ENCODE measurements at places on chromosomes 4 and X.

DNA sequence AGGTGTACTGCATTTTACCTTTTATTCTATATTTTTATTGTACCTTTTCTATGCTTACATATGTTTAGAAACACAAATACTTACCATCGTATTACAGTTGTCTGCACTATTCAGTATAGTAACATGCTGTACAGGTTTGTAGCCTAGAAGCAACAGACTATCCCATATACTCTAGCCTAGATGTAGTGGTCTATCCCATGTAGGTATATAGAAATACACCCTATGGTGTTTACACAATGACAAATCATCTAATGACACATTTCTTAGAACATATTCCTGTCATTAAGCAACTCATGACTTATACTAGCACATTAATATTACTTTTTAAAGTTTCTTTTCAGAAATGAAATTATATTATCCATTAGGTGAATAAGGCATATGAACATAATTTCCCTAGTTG lies 111.1 kb upstream of the HPGD start:
- no peak for DNase-seq

DNA sequence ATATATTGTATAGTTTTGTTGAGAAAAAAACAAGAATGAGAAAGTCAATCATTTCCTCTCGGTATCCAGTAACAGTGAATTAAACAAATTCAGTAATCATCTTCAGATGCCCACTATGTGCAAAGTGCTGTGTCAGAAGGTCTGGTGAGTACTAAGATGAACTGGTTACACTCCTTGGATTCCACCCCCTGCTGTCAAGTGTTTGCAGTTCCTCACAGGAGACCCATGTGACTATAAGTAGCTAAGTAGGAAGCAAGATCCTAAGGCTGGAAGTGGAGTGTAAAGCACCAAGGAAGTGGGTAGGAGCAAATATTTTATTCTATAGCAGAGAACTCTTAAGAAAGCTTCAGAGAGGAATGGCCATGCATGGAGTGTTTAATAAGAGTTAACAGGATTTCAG lies 73.6 kb downstream of the SNX25 start:
- no peak for DNase-seq

GRCh38 chr4:171667906-171668305 lies 145.3 kb upstream of the GALNTL6 start:
- DNase-seq, result no peak

DNA sequence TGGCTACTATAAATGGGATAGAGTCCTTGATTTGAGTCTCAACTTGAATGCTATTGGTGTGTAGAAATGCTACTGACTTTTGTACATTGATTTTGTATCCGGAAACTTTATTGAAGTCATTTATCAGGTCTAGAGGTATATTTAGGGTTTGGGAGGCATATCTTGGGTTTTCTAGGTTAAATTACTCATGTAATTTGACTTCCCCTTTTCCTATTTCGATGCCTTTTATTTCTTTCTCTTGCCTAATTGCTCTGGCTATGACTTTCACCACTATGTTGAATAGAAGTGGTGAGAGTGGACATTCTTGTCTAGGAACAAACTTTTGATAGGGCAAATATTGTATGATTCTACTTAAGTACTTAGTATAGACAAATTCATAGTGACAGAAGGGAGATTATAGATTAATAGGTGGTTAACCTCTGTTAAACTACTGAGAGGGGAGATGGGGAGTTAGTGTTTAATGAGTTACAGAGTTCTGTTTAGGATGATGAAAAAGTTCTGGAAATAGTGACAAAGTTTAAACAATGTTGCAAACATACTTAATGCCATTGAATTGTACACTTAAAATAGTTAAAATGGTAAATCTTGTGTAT lies 22.8 kb upstream of the HSPA4L start:
- no peak for DNase-seq

DNA sequence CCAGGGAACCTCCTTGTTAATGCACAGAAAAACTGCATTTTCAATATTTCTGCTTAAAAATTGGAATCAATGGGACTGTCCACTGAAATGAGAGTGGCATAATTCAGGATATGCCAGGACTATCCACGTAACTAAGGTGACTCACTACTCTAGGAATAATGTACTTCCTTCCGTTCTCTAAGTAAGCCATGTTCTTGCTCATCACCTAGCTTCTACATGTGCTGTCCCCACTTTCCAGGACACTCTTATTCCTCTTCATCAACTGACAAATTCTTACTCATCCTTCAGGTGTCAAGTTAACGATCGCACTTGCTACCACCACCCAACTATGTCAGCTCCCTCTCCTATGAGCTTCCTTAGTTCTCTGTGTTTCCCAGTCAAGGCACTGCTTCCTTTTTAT lies 342.8 kb upstream of the F9 start:
- no peak for DNase-seq

GRCh38 chr4:20754036-20754435 lies 53.8 kb downstream of the PACRGL start:
- no peak for DNase-seq

DNA sequence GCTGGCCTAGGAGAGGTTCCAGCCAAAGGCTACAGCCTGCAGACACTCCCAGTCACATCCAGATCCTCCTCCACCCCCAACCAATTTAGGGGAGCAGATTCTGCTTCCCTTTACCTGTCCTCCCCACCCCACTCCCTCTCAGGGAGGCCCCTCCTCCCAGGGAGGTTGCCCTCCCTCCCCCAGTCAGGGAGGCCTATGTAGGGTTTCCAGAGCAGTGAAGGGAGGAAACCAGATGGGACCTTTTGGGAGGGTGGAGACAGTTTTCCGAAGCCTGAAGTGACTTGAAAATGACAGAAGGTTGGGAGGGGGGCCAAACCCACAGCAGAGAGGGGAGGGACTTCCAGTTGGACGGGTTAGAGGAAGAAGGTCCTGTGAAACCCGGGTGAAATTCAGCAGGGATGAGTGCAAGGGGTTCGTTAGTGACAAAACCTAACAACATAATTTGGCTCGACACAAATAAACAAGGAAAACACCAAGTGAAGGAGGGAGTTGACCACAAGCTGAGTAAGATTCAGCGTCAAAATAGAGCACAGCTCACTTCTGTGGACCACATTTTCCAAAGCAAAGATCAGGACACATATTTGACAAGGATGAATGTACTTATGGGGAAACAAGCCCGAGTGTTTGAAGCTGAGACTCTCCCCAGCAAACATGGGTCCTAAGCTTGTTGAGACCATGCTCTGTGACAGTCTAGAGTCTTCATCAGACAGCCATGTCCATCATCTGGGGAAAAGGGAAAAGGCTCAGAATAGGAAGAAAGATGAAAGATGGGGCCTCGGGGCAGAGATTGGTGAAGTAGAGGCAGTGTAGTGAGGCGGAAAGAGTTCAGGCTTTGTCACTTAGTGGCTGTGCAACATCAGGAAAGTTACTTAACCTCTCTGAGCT lies 46.4 kb downstream of the PRPS1 start:
- no peak for DNase-seq

DNA sequence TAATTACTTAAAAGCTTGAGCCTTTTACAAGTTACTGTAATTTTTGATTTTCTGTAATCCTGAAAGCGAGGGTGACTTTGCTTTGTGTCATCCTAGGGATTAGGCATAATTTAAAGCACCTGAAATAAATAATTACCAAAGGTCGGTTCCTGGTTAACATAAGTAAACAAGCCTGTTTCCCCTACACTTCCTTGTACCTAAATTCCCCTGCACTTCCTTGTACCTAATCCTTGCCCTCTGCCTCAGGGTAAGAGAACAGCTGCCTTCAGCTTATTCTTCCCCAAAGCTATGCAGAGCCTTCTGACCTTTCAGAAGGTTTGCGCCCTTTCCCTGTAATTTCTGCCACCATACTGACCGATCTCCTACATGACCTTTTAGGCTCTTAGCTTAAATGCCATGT lies 166.1 kb upstream of the PDE5A start:
- DNase-seq, result no peak

DNA sequence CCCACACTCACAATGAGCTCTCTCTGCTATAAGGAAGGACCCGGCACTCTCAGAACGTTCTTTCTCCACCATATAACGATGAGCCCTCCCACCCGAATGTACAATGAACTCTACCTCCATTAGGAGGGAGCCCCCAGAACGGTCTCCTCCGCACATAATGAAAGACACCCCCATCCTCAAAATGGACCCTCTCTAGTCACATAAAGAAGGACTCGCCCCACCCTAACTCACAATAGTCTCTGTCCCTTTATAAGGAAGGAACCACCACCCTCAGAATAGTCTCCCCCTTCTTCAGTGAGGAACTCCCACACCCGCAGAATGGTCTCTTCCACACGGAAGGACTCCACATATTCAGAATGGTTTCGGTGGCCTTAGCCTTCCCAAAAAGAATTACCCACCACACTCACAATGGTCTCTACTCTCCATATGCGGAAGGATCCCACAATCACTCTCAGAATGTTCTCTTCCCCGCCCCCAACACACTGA lies 477 bp downstream of the SLC35A2 start:
- no peak for DNase-seq

DNA sequence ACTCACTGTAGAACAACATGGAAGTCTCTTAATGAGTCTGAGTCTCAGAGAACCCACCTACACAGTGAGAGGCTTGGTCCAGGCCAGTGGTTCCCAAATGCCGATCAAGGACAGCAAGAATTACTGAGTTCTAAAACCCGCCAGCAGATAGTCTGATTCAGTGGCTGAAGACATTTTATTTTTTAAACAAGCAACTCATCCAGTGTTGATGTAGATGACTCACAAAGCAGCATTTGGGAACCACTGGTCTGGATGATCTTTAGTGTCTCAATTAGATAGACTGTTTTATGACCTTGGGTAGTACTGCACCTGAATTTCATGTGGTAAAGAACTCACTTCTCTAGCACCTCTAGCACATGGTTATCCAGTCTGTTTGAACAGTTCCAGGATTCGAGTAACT lies 193.6 kb downstream of the FBXW7 start:
- no peak for DNase-seq

GRCh38 chrX:150050387-150050786 lies 112.1 kb upstream of the EOLA2 start:
- no peak for DNase-seq

DNA sequence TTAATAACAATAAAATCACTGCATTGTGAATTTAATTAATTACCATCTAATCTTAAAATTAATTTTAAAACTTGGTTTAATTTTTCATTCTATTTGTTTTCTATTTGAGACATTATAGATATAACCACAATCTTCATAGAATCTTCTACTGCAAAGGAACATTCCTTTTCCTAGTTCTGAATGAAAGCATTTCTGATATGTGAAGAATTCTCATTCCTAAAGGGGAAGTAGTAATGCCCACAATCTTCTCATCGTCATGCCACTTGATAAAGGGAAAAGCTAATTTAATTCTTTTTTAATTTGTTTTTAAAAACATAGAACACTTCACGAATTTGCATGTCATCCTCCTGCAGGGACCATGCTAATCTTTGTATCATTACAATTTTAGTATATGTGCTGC lies 23.7 kb downstream of the MGARP start:
- no peak for DNase-seq

DNA sequence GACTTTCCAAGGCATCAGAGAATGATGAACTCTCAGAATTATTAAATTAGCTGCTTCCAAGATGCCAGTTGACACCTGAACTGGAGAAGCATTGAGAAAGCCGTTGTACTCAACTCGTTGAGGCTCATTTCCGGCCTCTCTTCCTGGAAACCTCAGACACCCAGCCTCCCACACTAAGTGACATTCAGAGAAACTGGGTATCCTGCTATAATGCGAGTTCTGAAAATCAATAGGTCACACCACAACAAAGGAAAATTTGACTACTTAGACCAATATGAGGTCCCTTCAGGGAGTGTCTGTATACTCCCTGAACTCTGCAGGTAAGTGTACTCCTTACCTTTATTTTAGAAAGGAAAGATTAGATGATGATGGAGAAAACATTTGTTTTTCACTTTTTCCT lies 51.2 kb downstream of the ENPEP start:
- DNase-seq, result no peak

DNA sequence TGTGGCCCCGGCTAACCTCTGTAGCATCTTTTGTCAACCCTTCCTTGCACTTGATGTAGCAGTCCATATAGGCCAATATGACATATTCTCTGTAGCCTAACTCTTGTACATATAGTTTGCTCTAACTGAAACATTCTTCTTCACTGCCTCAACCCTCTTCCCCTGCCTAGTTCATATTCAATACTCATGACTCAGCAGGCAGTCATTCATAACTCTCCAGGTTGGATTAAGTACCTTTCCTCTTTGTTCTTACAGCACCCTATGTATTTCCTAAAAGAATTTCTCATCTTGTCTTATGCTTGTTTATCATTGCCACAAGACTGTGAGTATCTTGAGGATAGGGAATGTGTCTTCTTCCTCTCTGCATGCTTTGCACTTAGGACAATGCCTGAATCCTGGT lies 76.9 kb downstream of the TMLHE start:
- no peak for DNase-seq

DNA sequence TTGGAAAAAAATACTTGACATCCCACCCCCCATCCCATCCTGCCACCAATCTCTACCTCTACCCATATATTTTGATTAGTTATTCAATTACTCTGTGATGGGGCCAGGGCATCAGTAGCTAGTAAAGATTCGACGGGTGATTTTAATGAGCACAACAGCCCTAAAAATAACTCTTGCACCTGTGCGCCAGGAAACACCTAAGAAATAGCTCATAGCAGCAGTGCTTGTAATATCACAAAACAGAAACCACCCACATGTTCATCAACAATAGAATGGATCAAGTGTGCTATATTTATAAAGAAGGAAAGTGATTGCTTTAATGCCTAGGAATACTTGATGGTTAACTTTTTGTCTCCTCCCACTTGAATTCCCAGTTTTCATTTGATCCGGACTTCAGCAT lies 225.6 kb upstream of the LCORL start:
- no peak for DNase-seq

DNA sequence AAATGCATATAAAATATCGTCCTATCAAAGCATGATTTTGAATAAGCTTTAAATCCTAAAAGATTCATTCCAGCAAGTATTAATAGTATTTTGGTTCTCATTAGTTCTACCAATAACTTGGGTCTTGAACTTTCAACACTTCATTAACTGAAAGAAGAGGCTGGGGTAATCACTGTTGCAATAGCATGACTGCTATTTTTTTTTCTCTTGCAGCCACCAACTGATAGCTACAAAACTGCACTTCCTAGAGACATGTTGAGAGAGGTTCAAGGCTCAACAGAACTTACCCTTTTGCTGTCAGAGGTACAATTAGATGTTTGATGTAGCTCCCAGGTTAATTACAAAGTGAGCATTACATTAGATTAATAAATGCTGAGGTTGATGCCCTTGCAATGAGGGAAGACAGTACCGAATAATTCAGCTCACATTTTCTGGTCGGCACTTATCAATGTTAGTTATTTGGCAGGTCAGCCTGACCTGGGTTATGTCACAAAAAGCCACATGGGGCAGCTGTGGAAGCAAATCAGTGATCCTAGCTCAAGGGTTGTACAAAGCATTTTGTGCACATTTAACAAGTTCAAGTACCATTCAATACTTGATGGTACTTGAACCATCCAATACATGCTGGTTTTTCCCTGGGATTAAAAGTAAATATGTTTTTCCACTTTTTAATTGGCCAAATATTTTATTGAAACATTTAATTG lies 29.9 kb upstream of the TET2 start:
- DNase-seq, result no peak

DNA sequence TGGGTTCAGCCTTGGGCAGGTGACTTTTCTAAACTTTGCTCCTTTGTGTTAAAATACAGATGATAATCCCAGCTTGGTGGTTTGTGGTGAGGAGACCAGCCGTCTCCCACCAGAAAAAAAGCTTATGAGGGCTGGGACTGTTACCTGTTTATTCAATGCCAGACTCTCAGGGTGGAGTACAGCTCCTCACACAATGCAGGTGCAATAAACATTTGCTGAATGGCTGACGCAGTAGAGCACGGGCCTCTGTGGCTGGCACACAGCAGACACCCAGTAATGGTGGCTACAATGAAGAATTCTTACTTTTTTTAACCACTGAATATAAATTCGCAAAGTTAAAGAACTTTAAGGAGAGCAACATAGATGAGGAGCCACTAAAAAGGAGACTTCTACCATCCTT lies 30.2 kb downstream of the BEND4 start:
- DNase-seq, result no peak

Data from AG09309 (cell line).